ENCODE measurements at places on chromosomes 13 and 19. TPM values are rescaled to one million over a fixed set of nuclear protein-coding genes. Genes with fewer than 3 reads are reported as not detected.
A peak's percentile ranks its signal among the peaks of the same experiment; 100 is the strongest.

The TEX26 gene
- total RNA-seq, result 0.56 TPM

The NLRP4 gene
- total RNA-seq, result not detected

The LGALS4 gene
- total RNA-seq, result 0.86 TPM

The KLF1 gene
- total RNA-seq, result 0.33 TPM

The MEIOSIN gene
- total RNA-seq, result not detected

The BLVRB gene
- 88.1 TPM for total RNA-seq

- DNase-seq, result no peak
Observed at GRCh38 chr13:22320991-22321390, 650.1 kb downstream of the FGF9 start.

GRCh38 chr13:75761369-75761768, 125.2 kb downstream of the LMO7 start:
- no peak for DNase-seq

DNA sequence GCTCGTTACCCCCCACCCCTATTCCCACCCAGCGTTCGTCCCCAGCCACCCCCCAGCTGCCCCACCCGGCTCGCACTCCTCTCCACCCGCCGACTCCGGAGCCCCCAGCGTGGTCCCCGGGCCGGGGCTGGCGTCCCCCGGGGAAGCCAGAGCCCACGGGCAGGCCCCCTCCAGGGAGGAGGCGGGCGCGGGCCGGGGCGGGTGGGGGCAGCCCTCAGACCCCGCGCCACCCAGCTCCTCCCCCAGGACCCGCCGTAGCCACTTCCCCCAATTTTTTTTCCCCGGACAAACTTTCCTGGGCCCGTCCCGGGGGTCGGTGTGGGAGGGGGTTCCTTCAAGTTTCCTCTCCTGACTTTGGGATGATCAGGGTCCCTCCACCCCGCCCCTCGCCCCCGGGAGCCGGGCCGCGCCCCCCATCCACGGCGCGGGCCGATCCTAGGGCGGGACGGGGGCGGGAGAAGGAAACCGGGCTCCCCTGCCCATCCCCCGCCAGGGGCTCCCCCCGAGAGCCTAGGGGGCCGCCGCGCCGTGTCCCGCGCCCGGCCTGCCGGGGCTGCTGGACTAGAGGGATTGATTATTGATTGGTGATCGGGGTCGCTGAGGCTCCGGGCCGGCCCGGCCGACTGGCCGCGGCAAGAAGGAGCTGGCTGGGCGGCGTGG, 927 bp upstream of the TSHZ3 start:
- no peak for DNase-seq

DNA sequence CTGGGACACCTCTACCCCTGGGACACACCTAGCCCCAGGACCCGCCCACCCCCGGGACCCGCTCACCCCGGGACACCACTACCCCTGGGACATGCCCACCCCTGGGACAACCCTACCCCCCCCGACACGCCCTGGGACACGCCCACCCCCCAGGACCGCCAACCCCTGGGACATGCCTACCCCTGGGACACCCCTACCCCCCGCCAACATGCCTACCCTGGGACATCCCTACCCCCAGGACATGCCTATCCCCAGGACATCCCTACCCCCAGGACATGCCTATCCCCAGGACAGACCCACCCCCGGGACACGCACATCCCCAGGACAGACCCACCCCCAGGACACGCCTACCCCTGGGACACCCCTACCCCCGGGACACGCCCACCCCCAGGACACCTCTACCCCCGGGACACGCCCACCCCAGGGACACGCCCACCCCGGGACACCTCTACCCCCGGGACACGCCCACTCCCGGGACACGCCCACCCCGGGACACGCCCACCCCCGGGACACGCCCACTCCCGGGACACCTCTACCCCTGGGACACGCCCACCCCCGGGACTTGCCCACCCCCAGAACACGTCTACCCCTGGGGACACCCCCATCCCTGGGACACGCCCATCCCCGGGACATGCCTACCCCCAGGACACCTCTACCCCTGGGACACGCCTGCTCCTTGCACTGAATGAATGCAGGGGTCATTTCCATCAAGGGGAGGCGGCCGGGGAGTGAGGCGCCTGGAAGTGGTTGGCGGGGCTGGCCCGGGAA, 32.3 kb downstream of the ADPRHL1 start:
- DNase-seq, result no peak

DNA sequence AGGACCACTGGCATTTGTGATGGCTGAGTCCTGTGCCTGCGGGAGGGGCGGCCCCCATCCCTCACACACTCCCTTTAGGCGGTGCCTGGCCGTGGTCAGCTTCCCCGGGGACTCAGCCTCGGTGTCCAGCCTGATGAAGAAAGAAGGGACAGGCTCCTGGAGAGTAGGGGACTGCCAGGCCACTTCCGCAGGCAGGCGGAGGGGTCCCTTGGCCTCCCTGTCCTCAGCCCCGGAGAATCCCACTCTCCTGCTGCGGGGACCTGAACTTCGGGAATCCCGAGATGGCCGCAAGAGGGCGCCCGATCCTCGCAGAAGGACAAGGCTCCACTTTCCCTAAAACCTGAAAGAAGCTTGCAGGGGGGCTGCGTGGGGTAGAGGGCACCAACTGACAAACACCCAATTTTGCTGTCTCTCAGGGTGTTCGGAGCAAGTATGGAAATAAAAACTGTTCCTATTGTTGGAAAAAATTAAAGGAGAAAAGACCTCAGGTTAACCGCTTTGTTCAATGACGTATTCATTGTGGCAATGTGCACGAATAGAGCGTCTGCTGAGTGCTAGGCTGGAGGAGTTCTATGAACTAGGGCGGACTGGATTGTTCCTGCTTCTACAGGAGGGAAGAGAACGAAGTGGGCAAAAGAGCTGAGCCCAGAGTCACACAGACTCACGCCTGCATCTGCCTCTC, 297.3 kb downstream of the ZNF536 start:
- DNase-seq, result peak; percentile 90

GRCh38 chr13:110045202-110045601, 258.8 kb upstream of the IRS2 start:
- DNase-seq, result no peak

DNA sequence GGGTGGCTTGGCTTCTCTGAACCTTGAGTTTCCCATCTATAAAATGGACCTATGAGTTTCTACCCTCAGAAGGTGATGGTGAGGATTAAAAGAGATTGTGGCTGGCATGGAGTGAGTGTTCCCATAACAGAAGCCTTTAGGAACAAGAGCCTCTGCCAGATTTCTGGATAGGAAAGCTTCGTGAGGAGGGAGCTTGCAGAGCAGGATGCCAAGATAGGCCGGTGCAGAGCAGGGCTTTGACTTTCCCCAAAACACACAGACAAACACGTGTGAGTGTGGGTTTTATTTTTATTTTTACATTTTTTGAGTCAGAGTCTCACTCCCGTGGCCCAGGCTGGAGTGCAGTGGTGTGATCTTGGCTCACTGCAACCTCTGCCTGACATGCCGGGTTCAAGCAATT, 3.7 kb upstream of the CNN1 start:
- DNase-seq, result no peak

- DNase-seq, result no peak
Observed at GRCh38 chr13:45333977-45334922, 6.7 kb downstream of the TPT1 start.

GRCh38 chr13:84702174-84702573, 819.9 kb upstream of the SLITRK1 start:
- DNase-seq, result no peak

DNA sequence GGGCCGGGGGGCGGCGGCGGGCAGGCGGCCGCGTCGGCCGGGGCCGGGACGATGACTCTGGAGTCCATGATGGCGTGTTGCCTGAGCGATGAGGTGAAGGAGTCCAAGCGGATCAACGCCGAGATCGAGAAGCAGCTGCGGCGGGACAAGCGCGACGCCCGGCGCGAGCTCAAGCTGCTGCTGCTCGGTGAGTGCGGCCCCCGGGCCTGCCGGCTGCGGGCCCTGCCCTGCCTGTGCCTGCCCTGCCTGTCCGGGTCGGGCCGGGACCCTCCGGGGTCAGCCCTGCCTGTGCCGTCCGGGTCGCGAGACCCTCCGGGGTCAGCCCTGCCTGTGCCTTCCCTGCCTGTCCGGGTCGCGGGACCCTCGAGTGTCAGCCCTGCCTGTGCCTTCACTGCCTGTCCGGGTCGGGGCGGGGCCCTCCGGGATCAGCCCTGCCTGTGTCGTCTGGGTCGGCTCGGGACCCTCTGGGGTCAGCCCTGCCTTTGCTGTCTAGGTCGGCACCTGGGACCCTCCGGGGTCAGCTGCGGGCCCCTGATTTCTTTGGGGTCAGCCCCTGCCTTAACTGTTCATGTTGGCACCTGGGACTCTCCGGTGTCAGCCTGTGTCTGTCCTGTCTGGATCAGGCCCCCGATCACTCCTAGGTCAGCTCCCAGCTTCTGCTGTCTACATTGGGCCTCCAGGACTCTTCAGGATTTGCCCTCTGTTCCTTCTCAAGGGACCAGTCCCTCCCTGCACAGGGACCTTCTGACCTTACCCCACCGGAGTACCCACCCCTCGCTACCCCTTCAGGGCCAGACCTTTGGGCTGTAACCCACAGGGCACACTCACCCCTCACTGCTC, 659 bp downstream of the GNA11 start:
- DNase-seq, result no peak

- DNase-seq, result no peak
Observed at GRCh38 chr13:22690756-22691155, 490.0 kb upstream of the SGCG start.

- no peak for DNase-seq
Observed at GRCh38 chr13:36997716-36998427, 1.3 kb downstream of the ALG5 start.

DNA sequence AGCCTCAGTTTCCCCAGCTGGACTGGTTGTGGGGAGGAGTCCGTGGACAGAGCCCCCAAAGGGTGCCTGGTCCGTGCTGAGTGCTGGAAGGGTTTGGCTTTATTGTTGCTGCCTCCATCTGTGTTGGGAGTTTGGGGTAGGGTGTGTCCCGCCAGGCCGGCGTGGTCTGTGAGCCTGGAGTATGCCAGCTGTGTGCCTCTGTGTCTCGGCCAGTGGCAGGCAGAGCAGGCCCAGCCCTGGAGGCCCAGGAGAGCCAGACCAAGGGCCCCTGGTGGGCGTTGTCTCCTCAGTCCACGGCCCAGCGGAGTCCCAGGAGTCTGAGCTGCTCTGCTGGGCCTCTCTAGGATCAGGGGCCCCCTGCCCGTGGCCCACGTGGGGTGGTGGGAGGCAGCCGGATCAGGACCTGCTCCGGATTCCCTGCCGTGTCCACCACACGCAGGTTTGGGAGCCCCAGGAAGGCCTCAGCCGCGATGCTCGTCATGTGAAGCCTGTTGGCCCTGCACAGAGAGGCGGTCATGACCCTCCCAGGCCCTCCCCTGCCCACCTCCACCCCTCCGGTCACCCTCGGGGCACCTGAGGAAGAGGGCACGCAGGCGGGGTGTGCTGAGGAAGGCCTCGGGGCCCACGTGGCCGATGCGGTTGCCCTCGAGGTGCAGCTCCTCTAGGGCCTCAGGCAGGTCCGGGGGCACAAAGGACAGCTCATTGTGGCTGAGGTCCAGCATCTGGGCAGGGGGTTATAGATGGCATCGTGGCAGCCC, 6.6 kb downstream of the PODNL1 start:
- no peak for DNase-seq

DNA sequence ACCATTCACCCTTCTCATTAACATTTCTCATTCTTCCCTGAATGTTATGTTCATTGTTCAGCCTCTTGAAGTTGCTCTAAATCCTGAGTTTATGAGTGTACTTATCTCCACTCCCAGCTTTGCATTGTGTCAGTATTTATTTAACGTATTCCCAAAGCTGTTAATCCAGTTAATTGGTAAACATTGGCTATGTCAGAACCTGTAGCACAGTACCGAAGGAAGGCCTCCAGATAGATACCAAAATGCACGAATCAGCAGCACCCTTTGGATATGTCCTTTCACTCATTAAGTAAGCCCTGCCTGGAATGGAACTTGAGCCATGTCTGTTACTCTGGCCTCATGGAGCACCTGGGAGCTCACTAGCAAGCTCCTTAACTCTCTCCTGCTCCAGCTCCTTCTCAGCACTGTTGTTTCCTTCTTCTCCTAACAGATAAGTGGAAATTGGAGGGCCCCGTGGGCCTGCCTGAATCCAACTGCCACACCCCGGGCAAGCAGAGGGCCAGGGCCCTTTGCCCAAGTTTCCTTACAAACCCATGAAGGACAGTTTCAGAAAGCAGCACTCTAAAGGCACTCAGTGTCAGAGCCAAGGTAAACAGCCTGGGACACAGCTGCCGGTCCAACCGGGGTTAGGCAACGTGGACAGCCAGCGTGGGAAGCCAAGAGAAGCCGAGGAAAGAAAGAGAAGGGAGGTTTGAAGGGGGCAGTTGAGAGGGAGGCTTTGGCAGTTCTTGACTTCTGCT, 155.0 kb upstream of the SERP2 start:
- DNase-seq, result peak; percentile 87

DNA sequence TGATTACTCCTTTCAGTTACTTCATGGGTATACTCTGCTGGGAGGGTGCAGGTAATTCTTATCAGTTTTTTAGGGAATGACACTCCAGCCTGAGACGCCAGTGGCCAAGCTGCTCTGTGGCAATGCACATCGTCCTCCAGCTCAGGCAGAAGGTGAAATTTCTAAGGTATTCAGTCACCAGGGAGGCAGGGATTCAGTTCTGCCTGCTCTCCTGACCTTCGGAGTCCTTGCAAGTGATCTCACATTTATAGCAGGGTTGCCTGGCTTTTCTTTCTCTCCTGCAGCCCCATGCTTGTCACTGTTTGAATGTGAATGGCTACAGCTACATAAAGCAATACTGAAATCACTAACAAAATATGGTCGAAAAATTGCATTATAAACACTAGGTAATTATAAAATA, 1447.5 kb downstream of the EFNB2 start:
- no peak for DNase-seq

- no peak for DNase-seq
Observed at GRCh38 chr19:48392860-48393558, 459 bp upstream of the GRIN2D start.

- no peak for DNase-seq
Observed at GRCh38 chr13:83221256-83221655, 661.0 kb downstream of the SLITRK1 start.

- DNase-seq, result peak; percentile 66
Observed at GRCh38 chr19:6011206-6011605, 33.3 kb upstream of the RANBP3 start.

- no peak for DNase-seq
Observed at GRCh38 chr13:21050288-21051197, 10.8 kb downstream of the LATS2 start.

DNA sequence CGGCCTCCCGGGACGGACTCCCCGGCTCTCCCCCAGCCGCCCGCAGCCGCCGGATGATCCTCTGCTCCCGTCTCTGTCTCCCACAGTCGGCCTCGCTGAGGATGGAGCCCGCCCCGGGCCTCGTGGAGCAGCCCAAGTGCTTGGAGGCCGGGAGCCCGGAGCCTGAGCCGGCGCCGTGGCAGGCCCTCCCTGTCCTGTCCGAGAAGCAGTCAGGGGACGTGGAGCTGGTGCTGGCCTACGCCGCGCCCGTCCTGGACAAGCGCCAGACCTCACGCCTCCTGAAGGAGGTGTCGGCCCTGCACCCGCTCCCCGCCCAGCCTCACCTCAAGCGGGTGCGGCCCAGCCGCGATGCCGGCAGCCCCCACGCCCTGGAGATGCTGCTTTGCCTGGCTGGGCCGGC, 6.8 kb downstream of the ADAT3 start:
- no peak for DNase-seq

DNA sequence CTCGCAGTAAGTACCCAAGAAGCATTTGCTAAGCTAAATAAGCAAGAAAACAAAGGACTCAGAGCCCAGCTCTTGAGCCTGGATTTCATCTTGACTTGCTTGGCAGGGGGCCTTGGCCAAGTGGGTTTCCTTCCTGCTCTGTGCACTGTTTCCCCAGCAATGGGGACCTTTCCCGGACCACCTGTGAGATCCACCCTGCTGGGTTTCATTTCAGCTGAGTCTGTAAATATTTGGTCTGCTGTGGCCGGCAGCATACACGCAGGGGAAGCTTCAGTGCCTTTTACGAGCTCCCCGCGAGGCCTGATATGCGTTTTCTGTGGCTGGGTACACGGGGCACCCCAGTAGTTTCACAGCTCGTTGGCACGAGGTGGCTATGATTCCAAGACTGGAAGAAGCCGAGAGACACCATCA, 12.4 kb upstream of the TINCR start:
- no peak for DNase-seq
